ENCODE measurements at places on chromosomes 5 and 9.

- DNase-seq = peak; percentile 70
Observed at GRCh38 chr5:115262321-115263077, at the start of gene PGGT1B. TSS of gene PGGT1B (minus strand) at chr5:115262877. CDS start at chr5:115262851, 26 bp downstream.

- no peak for DNase-seq
Observed at GRCh38 chr5:179331591-179332375, 13.5 kb downstream of the ADAMTS2 start.

- no peak for DNase-seq
Observed at GRCh38 chr5:140432916-140433315, 31.3 kb downstream of the ANKHD1 start.

DNA sequence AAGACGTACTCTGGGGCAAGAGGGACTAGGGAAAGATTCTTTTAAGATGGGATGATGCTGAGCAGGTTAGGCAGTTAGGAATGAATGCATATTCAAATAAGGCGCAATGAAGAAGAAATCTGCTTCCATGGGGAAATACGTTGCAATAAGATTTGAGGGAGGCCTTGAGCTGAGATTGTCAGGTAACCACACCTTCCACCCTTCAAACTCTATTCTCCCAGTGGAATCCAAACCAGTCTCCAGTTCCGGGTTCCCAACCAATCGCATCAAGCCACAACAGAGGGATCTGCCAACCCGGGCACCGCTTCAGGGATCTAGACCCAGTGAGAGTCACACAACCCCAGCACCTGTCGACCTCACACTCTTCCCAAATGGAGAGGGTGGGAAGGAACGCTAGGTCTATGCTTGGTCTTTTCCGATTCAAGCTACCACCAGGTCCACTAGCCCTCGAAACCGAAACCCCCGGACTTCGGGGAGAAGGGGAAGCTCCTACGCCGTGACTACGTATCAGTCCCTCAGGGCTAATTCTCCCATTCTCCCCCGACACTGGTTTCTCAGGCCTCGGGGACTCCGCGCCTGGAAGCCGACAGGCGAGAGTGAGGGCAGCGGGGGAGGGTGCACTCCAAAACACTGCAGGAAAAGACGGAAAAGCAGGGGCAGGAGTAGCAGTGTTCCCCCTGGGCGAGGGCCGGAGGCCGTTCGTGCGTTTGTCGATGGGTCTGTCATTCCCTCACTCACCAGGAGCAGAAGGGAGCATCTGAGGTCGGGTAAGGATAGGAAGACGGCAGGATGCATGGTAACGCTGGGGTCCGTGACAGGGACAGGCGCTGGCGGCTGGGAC lies 534 bp downstream of the ERP44 start:
- peak; percentile 66 for DNase-seq

- no peak for DNase-seq
Observed at GRCh38 chr9:121954477-121955140, 138.5 kb downstream of the TTLL11 start.

DNA sequence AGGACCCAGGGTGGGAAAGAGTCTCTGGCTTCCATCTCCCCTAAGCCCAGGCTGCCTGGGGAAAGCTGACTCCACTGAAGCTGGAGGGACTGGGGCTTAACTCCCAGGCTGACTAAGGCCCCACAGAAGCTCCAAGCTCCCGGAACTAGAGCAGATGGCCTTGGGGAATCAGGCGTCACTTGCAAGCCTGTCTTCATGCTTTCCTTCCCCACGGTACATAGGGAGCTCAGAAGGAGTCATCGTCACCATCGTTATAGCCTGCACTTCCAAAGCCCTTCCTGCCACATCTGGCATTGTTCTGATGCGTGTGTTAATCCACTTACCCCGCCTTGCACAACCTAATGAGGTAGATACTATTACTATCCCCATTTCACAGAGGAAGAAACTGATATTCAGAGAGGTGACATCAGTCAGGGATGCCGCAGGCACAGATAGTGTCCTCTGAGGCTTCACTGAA lies 11.5 kb downstream of the AQP3 start:
- no peak for DNase-seq

GRCh38 chr5:173029499-173029921 lies 26.6 kb upstream of the CREBRF start:
- DNase-seq = no peak

DNA sequence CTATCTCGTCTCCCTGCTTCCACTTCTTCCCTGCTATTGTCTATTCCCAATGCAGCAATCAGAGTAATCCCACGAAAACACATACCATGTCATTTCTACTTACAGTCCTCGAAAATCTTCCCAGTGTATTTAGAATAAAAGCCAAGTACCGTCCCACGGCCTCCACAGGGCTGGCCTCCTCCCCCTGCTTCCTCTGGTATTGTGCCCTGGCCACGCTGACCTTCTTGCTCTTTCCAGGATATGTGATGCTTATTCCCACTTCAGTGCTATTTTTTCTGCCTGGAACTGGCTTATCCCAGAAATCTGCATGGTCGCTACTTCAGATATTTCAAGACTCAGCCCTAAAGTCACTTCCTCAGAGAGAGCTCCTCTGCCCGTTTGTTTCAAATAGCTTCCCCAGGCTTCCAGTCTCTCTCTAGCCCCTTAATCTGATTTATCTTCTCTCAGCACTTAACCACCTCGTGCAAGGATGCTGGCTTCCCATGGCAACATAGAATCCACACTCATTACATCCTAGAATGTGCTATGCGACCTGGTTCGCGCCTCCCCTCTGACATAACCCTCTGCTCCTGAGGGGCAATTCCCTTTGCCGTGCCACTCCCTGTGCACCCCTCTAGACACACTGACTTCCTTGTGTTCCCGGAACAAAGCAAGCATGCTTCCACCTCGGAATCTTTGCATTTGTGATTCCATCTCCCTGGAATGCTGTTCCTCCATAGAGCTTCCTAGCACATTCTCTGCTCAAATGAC lies 365.9 kb downstream of the ZSWIM6 start:
- no peak for DNase-seq

DNA sequence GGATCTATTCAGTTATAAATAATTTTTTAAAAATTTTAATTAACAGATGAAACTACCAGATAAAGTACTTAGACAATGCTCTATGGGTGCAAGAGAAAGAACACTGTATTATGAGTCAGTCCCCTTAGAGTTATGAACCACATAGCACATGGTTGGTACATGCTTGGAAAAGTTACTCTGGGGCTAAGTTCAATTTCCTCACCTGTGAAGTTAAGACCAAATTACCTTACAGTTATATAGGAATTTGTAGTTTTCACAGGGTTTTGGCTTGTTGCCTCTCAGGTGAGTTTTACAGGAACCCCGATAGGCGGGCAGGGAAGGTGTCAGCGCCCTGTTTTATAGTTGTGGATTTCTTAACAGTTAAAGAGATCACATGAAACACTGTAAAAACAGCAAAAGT lies 1.2 kb downstream of the PANK3 start:
- peak; percentile 12 for DNase-seq

GRCh38 chr9:127184641-127185040 lies 62.2 kb upstream of the ANGPTL2 start:
- DNase-seq = no peak

DNA sequence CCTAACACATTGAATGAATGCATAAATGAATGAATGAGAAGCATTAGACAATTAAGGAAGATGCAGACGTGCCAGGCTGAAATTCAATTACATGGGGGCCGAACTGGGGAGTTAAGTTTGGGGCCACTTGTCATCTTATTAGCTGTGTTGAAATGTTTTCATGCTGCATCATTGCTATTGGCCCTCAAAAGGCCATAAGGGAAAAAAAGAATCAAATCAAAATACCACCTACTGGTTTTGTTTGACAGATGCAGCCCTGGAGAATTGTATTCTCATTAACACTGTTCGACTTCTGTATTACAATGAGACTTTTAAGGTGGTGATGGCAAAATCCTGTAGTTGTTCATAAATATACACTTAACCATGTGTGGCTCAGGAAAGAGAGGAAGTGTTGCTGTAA lies 38.4 kb downstream of the UBE2QL1 start:
- DNase-seq = no peak

- no peak for DNase-seq
Observed at GRCh38 chr9:130824079-130824478, 11.0 kb upstream of the ABL1 start.

DNA sequence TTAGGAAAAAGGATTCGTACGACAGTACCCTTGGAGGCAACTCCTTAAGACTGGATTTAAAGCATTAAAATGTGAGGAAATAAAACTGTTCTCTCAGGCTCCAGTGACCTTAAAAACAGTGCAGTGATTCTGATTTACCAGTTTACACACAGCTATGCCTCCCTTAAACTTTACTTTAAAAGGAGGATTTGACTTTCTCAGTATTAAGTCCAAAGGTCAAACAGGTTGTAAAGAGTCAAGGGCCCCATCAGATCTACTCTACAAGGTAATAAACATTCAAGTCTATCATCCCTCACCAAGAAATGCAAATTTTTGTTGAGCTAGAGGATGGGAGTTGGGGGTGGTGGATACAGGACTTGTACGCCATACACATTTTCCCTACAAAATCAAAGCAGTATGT lies 75.2 kb downstream of the ELAVL2 start:
- DNase-seq = no peak

DNA sequence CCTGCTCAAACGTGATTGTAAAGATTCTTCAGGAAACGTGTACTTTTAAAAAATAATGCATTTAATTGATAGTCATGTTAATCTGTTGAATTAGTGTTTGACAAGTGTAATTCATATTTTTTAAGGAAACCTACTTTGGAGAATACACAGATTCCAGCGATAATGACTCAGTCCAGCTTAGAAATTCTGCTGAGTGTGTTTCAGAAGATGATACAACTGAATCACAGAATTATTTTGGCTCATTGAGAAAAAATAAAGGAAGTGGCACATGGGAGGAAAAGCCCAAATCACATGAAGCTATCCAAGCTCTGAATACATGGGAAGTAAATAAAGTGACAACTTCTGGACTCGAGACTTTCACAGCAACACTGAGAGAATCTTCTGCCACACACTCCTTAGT lies 37.8 kb downstream of the ICE1 start:
- no peak for DNase-seq

DNA sequence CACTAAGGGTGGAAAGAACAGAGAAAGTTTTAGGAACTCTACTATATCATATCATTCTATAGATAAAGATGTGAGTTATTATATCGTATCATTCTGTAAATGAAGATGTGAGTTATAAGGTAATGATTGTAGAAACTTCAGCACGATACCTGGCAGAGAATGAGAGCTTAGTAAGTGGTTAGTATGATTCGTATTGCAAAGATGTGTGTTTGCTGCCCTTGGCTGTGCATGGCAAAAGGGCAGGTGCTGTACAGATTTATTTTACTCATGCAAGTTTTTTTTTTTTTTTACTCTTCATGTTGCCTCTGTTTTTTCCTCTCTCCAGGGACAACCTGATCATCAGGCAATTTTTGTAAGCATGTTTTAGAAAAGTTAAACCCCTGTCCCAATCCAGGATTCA lies 83.3 kb downstream of the EGFLAM start:
- DNase-seq = no peak

- DNase-seq = no peak
Observed at GRCh38 chr9:15116130-15116580, 190.9 kb downstream of the TTC39B start.

- DNase-seq = no peak
Observed at GRCh38 chr5:153745778-153746395, 255.4 kb downstream of the GRIA1 start.

GRCh38 chr5:119322948-119323537 lies 32.8 kb upstream of the TNFAIP8 start:
- DNase-seq = no peak

DNA sequence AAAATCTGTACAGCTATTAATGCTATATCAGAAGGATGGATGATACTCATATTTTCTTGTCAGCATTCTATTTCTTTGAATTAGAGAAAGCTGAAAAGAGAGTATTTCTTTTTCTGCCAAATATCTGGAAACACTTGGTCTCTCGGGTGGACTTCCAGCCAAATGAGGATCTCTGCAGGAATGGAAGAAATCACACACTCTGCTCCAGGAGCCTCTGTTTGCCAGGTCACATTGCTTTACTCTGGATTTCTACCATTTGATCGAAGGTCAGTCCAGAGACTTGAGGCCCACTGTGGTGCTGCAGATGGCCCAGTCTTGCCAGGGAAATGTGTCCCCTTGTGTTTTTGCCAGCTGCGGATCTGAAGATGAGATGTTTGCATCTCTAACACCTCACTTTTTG lies 154.1 kb downstream of the PCSK1 start:
- DNase-seq = no peak

DNA sequence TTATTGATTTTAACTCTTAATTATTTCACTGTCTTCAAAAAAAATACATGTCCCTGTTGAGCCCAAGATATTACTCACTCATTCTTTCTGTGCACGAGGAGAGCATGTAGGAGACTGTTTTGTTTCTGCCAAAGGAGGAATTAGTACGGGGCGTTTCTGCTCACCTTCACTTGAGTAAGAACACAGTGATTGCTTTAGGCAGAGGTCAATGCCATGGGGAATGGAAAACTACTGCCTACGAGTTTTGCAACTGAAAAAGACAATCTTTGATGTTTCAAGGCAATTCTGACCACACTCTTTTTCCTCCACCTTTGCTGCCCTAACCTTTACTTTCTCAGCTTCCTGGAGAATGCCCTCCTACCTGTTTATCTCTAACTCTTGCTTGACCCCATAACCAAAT lies 109.4 kb downstream of the CCDC192 start:
- DNase-seq = no peak

- DNase-seq = no peak
Observed at GRCh38 chr9:129185991-129186390, 7.9 kb upstream of the IER5L start.

- peak; percentile 45 for DNase-seq
Observed at GRCh38 chr5:90696153-90696552, 137.6 kb downstream of the ADGRV1 start.

GRCh38 chr5:72137826-72138409 lies 30.6 kb downstream of the MAP1B start:
- DNase-seq = peak; percentile 3

- DNase-seq = no peak
Observed at GRCh38 chr5:83922699-83923098, 202.0 kb upstream of the HAPLN1 start.

GRCh38 chr5:53671447-53671846 lies 111.0 kb downstream of the NDUFS4 start:
- no peak for DNase-seq

GRCh38 chr5:93899026-93899600 lies 157.7 kb upstream of the POU5F2 start:
- no peak for DNase-seq

- DNase-seq = no peak
Observed at GRCh38 chr9:131613921-131614320, 68.6 kb downstream of the PRRT1B start.

- DNase-seq = no peak
Observed at GRCh38 chr5:139807647-139808030, 12.0 kb downstream of the PSD2 start.

DNA sequence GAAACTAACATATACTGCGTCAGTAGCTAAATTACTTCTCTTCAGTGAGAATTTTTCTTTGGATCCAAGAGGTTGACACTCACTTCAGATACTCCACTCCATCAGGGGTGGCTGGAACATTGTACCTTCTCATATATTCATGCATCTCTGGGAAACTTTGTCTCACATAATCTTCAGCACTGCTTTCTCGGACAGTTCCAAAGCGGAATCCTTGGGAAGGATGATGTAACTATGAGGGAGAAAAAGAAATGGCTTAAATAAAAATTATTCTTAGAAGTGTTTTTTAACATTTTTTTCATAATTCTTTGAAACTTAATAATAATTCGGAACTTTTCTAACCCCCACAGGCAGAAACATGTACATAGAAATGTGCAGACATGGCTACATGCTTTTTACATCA lies 33.4 kb upstream of the PPP3R2 start:
- DNase-seq = no peak

GRCh38 chr9:5321058-5321457 lies 16.5 kb upstream of the RLN2 start:
- no peak for DNase-seq

- no peak for DNase-seq
Observed at GRCh38 chr5:73183481-73183891, 10.5 kb downstream of the TMEM174 start.
